Right atrium auricular region (tissue), 2 donors: ENCODE measurements at places on chromosomes 5 and 9. TPM values are rescaled to one million over a fixed set of nuclear protein-coding genes. Genes with fewer than 3 reads are reported as not detected.

AFF4 gene
- 47.3 TPM for total RNA-seq

TMC1 gene
- not detected for total RNA-seq

TMEM267 gene
- 10.4 TPM for total RNA-seq

GRCh38 chr9:18489861-18490260 is 15.9 kb downstream of the ADAMTSL1 start:
- no peak for DNase-seq

GRCh38 chr5:170143710-170144109 is 38.0 kb downstream of the FOXI1 start:
- DNase-seq, result no peak

- DNase-seq, result no peak
Measured at GRCh38 chr9:109382585-109382984, 61.7 kb upstream of the EPB41L4B start.
